Naive thymus-derived CD8-positive, alpha-beta T cell (primary cell): ENCODE measurements at places on chromosomes 1 and 21. TPM values are rescaled to one million over a fixed set of nuclear protein-coding genes. Genes with fewer than 3 reads are reported as not detected.

KRTAP7-1 gene
- not detected for total RNA-seq

HMGCS2 gene
- not detected for total RNA-seq

CNTN2 gene
- not detected for total RNA-seq

FCRLA gene
- 6.4 TPM for total RNA-seq

TNFRSF14 gene
- 187 TPM for total RNA-seq

TMIGD3 gene
- not detected for total RNA-seq

AMPD1 gene
- not detected for total RNA-seq

CD1E gene
- total RNA-seq, result not detected

GPR153 gene
- 1.3 TPM for total RNA-seq

CFHR1 gene
- not detected for total RNA-seq

TFAP2E gene
- total RNA-seq, result 2.6 TPM

ATP6V1G3 gene
- not detected for total RNA-seq

FMO2 gene
- total RNA-seq, result not detected

KCNJ9 gene
- not detected for total RNA-seq

CYYR1 gene
- not detected for total RNA-seq

ST6GALNAC3 gene
- 3.2 TPM for total RNA-seq

HMCN1 gene
- 0.26 TPM for total RNA-seq

CCDC17 gene
- total RNA-seq, result 9.4 TPM

HES3 gene
- not detected for total RNA-seq

S100A8 gene
- total RNA-seq, result not detected

PAPPA2 gene
- 0.05 TPM for total RNA-seq

FCRL1 gene
- 14.0 TPM for total RNA-seq

TFF3 gene
- not detected for total RNA-seq

FCN3 gene
- not detected for total RNA-seq

KCNE2 gene
- total RNA-seq, result not detected

RNF186 gene
- total RNA-seq, result not detected

OR2M3 gene
- total RNA-seq, result not detected

NCAM2 gene
- total RNA-seq, result not detected

LAMC2 gene
- total RNA-seq, result not detected

C1orf216 gene
- 4.7 TPM for total RNA-seq

APCS gene
- total RNA-seq, result not detected

ELF3 gene
- 2.0 TPM for total RNA-seq

CCDC24 gene
- total RNA-seq, result 2.5 TPM

PTAFR gene
- 1.1 TPM for total RNA-seq

LRP8 gene
- 11.7 TPM for total RNA-seq

SH3BGR gene
- total RNA-seq, result 3.5 TPM

ZYG11A gene
- total RNA-seq, result not detected

TCHH gene
- total RNA-seq, result not detected

C1QA gene
- 0.66 TPM for total RNA-seq

EXTL1 gene
- 0.19 TPM for total RNA-seq

AK4 gene
- 0.19 TPM for total RNA-seq

TNFAIP8L2 gene
- 31.5 TPM for total RNA-seq

KLF17 gene
- total RNA-seq, result not detected

RGS8 gene
- not detected for total RNA-seq

A3GALT2 gene
- total RNA-seq, result not detected

FAM167B gene
- total RNA-seq, result 1.7 TPM

S100A3 gene
- total RNA-seq, result not detected

AKR7A3 gene
- total RNA-seq, result 1.5 TPM
